Activated naive CD4-positive, alpha-beta T cell (primary cell): ENCODE measurements at places on chromosomes 16 and 17.

DNA sequence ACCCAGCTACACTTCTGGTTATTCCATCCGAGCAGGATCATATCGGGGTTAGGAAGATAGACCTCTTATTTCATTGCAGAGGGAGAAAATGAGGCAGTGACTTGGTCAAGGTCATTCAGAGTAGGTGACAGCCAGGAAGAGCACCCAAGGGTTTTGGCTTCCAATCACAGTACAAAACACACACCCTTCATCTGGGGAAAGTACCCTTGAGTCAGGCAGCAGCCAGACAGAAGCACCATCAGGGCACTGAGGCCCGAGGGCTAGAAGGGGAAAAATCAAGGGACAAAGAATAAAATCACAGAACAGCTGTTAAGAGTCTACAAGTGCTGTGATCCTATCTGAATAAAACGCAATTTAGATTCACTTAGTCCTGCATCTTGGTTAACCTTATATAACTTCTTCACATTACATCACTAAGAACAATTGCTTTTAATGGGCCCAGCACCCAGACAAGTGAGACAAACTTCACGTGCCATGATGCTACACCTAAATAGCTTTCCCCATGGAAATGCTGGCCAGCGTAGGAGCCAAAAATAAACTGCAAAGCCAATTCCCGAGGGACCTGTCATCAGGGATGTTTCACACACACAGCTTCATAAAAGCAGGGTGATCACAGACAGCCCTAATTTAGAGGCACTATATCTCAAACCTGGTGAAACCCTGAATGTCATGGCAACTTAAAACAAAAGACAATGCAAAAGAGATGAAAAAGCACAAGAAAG, 4.9 kb downstream of the UBE2O start:
- no peak for DNase-seq

GRCh38 chr16:75070012-75070841, 46.4 kb downstream of the LDHD start:
- no peak for DNase-seq

GRCh38 chr17:17843096-17843495, 6.3 kb upstream of the SREBF1 start:
- no peak for DNase-seq

DNA sequence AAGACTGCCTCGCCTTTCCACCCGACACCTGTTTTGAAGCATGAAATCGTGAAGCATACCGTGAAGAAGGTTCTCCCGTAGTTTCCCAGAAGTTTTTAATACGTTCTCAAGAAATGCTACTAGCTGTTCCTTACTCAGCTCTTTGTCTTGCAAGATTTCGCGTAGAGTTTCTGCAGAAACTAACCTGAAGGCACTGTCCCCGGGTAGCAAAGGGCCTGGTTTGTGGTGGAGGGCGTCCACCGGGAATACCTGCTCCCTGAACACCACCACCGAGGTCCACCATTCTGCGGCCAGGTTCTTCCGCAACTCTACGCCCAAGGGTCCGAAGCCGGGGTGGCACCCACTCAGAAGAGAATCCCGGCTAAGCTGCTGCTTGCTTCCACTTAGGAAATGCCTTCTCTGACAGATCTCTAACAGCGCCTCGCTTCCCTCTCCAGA, 487 bp downstream of the POLG2 start:
- DNase-seq, result no peak

- DNase-seq, result no peak
Observed at GRCh38 chr17:5952518-5952917, 117.7 kb upstream of the WSCD1 start.

DNA sequence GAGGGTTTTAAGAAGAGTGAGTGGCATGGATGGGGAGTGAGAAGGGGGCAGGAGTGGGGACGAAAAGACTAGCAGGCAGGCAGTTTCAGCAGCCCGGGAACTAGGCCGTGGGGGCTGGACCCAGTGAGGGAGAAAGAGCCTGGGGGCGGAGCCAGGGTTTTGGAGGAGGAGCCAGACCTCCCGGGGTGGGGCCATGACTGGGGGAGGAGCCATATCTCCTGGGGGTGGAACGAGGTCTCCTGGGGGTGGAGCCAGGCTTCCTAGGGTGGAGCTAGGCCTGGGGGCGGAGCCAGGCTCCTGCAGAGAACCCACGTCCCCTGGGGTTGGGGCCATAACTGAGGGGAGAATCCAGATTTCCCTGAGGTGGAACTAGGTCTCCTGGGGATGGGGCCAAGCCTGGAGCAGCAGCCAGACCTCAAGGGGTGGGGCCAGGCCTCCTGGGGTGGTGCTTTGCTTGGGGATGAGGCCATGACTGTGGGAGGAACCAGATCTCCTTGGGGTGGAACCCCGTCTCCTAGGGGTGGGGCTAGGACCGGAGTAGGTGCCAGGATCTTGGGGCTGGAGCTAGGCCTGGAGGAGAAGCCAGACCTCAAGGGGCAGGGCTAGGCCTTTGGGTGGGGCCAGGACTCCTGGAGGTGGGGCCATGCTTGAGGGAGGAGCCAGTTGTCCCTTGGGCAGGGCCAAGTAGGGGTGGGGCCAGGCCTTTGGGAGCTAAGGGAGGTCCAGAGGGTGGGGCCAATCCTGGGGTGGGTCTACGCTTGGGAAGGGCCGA, 41.7 kb upstream of the JPH3 start:
- DNase-seq, result no peak

DNA sequence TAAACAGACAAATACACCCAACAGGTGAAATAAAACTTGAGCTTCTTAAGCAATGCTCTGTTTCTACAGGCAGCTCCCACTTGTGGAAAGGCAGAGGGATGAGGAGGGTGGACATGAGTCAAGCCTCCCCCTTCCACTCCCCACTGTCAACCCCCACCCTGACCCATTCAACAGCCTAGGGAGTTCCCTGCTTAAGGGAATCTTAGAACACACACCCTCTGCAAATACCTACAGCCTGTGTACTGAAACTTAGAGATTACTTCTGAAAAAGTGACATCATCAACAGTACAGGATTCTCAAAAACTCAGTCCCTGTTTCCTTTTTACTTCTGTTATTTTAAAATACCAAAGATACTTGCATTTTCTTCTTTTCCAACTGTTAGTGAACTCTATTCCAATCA, 345.4 kb downstream of the SOX9 start:
- no peak for DNase-seq

GRCh38 chr16:75486014-75486675, 9.1 kb downstream of the CHST6 start:
- no peak for DNase-seq

DNA sequence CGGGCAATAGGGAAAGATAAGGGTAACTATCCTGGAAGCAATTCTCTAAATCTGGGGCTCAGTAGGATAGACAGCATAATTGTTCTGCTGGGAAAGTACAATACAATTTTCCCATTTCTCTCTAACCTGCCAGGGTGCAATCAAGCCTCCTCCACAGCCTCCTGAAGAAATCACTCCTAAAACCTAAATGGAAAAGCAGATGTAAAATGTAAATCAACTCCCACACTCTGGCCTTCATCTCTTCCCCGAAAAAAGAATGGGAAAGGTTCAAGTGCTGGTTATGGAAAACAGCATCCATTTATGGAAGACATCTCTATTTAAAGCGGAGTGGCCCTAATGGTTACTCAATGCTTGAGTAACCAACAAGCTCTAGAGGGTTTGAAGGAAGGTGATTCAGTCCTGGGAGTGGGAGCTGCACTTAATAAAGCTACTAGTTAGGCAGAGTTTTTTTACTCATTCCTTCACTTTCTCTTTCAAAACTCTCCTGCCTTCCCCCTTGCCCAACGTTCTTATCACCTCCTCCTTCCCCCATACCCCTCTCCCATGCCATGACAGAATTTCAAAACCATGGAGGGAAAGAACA, 5.1 kb downstream of the MMD start:
- DNase-seq, result no peak

DNA sequence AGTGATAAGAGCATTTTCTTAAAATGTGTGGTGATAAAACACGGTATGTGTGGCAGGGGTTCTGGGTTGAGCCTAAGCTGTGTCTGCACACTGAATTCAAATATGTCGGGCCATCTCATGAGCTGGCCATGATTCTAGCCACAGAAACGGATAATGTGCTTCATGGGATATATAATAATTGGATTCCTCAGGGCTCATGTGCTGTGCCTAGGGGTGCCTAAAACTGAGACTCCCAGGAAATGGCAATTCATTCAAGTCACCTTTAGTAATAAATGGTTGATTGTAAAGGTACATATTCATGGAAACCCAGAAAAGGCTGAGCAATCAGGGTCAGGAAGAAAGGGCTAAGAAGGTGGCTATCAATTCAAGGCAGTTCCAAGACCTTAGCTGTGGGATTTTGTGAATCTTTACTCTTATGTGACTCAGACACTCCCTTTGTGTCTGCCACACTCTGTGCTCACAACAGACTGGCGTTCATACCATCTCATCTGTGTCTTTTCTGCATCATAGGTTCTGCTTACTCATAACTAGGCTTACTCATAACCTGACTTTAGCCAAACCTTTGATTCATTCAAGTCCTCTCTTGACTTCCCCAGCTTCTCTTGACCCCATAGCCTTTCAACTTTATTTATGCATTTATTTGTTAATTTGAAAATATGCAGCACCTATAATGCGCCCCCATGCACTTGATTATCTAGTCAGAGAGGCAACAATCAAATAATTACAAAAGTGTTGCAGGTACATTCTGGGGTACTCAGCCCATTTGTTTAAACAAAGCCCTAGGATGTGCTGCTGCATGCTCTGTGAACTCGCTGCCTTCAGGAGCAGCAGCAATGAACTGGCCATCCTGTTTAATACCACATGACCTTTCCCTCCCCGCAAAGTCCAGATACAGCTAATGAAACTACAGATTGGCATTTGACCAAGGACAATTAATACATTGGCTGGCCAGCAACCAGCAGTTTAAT, 28.4 kb upstream of the MED13 start:
- no peak for DNase-seq

GRCh38 chr17:38877130-38877851, 7.4 kb downstream of the LASP1 start:
- peak; percentile 38 for DNase-seq

DNA sequence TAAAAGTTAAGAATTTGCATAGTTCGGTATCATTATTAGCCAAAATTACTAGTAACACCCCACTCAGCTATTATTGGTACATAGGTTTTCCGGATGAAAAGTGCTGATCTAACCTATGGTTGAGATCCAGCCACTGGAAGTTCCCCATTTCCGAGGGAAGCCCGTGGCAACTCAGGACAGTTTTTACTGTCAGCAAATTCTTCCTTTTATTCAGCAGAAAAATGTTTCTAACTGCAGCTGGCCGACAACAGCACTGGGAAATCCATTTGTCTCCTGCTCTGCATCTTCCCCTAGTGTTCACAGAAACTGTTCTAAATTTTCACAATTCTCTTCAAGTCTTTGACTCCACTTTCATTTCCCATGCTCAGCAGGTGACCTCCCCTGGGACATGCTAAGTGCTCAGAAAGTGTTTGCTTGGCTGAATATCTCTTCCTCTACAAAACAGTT, 15.5 kb upstream of the MMD start:
- DNase-seq, result no peak

GRCh38 chr16:67773099-67773498, 33.3 kb downstream of the RANBP10 start:
- DNase-seq, result no peak

DNA sequence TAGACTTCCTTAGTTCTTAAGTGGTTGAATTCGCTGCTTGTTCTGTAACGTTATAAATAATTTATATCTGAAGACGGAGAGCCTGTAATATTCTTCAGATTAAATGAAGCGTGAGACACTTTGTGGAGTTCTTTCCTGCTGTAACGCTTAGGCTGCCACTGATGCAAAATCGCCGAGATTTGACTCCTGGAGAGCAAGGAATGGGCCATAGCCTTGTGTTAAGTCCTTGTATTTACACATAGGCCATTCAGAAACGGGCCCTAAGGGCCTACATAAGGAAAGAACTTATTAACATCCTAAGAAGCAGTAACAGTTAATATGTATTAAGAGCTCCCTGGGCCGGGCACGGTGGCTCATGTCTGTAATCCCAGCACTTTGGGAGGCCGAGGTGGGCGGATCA, 936 bp downstream of the EMC6 start:
- DNase-seq, result no peak

DNA sequence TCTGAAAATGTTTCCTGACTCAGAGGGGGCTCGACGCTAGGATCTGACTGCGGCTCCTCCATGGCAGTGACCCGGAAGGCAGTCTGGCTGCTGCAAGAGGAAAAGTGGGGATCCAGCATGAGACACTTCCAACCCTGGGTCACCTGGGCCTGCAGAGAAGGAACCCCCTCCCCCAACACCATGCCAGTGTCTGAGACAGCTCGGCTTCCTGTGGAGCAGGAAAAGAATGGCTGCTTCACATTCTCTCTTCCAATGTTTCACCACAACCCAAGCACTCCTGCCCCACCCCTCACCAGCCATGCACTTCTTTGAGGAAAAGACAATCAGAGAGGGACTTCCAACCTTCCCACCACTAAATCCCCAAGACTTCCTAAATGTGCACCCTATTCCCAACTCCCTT, 10.8 kb downstream of the TP53 start:
- DNase-seq, result no peak

DNA sequence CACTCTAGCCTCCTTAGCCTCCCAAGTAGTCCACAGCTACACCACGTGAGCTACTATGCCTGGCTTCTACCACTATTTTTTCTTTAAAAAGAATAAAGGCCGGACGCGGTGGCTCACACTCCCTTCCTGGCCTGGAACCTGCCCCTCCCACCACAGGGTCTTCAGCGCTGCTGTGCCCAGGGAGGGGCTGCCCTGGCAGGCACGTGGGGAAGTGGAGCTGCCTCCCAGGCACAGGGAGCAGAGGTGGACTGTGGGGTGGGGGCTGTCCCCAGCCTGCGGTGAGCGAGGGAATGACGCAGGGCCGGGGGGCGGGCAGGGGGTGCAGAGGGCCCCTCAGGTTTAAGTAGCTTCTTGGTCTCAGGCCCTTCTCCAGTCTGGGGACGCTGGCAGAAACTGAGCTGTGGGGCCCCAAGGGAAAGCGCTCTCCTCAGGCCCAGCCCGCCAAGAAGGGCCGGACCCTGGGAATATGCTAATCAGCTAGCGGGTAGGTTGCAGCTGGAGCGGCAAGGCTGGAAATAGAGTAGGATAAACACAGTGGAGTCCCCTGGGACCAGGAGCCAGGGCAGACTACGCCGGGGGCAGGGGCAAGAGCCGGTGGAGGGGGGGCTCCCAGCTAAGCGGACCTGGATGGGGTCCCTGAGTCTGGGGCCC, 46.8 kb downstream of the TIMM22 start:
- DNase-seq, result no peak

- DNase-seq, result no peak
Observed at GRCh38 chr17:27533874-27534815, 77.9 kb downstream of the KSR1 start.
